CD4-positive, alpha-beta T cell treated with Interferon alpha-2 for 1 hour (primary cell): ENCODE measurements at places on chromosomes 13 and 19.

DNA sequence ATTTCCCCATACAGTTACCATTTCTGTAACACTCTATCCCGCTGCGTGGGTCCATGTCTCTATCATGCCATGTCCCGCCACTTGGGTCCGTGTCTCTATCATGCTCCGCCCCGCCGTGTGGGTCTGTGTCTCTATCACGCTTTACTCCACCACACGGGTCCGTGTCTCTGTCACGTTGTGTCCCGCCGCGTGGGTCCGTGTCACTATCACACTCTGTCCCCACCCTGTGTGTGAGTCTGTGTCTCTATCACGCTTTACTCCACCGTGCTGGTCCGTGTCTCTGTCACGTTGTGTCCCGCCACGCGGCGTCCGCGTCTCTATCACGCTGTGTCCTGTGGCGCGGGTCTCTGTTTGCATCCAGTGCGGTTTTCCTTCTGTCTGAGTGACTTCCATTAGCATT, 11.6 kb downstream of the ADPRHL1 start:
- no peak for DNase-seq

DNA sequence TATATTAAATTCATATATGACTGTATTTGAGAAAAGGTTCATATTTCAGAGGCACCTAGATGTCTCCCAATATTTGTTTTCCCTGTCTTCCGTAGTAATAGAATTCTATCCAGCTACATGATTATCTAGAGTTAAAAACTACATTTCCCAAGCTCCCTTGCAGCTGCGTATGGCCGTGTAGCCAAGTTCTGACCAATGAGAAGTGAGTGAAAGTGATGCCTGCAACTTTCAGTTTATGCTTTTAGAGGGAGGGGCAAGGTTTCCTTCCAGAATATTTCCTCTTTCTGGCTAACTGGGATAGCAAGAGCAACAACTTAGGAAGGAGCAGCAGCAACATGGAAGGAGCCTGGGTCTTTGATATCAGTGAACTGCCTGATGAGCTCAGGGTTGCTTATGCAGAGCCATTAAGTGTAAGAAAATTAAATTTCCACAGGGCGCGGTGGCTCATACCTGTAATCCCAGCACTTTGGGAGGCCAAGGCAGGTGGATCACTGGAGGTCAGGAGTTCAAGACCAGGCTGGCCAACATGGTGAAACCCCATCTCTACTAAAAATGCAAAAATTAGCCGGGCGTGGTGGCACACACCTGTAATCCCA, 23.2 kb upstream of the CYP2A13 start:
- no peak for DNase-seq

DNA sequence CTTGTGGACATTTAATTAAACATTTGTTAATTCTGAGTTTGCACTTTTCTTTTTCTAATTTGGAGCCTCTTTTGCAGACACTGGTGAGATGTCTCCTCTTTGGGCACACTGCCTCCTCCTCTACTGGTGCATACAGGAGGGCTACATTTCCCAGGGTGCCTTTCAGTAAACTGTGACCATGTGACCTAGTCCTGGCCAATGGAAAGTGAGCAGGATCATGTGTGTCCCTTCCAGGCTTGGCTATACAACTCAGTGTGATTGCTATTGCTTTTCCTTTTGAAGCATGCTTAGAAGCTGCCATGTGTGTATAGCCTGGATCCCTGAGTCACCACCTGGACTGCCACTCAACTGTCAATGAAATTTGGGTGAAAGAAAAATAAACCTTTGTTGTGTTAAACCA, 4.5 kb downstream of the IZUMO2 start:
- no peak for DNase-seq

DNA sequence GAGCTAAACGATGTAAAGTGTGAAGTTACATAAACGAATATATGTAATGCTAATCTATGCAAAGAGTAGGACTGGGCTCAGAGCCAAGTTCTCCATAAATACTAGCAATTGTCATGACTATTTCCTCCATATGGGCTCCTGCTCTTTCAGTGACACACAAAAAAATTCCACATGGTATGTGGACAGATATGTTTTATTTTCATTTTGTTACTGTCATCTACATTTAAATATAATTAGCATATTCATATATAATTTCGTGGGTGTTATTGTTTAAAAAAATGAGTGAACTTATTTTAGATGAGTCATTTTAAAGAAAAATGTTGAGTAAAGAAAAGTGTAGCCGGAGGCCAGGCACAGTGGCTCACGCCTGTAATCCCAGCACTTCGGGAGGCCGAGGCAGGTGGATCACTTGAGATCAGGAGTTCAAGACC, 5.0 kb upstream of the IGSF23 start:
- no peak for DNase-seq

GRCh38 chr13:74929436-74929835, 552.5 kb downstream of the TBC1D4 start:
- no peak for DNase-seq

GRCh38 chr19:1856698-1857603, 6.4 kb downstream of the KLF16 start:
- peak; percentile 73 for DNase-seq

DNA sequence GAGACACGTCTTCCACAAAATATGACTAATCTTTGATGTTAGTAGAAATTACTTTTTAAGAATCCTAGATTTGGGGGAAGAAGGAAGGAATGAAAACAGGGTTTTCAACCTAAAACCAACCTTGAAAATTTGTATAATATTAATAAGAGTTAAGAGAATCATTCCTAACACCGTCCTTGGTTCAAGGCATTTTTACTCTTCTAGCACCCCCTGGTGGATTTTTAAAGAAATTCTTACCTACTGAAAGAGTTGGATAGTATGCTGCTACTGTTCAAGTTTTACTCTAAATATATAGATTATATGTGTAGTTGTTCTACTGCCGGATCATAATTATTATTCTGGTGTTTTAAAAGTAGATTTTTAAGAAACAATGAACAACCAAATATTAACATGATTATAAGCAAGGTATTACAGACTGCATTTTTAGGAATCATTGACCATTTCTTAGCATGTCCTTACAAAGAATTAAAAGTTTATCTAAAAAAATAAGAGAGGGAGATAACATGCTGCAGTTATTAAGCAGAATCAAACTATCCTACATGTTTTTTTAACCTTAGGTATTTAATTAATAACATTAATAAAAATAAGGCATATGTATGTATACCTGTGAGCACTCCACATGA, 7.4 kb upstream of the SLITRK6 start:
- peak; percentile 32 for DNase-seq

DNA sequence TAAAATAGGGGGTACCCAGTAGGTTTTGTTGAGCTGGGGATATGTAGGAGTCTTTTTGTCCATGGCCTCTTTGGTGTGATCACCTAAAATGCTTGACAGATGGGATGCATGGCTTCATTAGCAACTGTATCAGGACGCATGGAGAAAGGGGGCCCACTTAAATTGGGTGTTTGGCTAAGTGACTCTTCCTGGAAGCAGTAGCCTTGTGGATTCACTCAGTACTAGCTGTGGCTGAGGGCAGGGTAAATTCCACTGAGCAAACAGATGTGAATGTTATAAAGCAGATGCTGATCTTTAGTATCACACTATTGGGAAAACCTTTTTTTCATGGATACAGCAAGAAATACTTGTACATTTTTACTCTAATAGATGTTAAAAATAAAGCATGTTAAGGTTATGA, 140.0 kb downstream of the FGF14 start:
- DNase-seq, result no peak

GRCh38 chr13:60836821-60837220, 439.8 kb downstream of the TDRD3 start:
- DNase-seq, result no peak

DNA sequence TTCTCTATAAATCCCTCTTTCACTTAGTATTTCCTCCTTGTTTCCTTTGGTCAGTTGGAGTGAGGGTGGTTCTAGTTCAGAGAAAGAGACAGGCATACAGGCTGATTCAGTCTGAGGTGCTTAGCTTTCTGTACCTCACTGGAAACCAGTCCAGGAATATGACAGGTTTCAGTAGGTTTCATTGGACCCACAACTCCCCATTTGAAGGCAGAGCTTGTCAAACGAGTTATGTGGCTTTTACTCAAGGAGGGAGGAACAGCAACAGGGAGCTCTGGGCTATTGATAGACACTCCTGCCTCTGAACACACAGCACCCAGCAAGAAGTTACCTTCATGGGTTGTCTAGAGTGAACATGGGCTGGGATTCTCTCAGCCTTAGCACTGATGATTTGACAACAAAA, 14.5 kb downstream of the ACTN4 start:
- no peak for DNase-seq

DNA sequence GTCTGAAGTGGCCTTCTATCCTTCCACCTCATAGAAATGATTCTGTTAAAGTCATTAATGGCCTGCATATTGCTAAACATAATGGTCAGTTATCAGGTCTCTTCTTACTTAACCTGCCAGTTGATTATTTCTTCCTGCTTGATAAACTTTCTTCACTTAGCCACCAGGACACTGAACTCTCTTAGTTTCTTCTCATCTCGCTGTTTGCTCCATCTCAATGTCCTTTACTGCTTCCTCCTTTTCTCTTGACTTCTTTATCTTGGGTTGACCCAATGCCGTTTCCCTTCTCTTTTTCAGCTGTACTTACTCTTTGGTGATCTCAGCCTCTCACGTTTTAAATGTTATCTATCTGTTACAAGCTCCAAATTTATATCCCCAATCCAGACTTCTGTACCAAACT, 17.1 kb upstream of the CLC start:
- DNase-seq, result no peak

DNA sequence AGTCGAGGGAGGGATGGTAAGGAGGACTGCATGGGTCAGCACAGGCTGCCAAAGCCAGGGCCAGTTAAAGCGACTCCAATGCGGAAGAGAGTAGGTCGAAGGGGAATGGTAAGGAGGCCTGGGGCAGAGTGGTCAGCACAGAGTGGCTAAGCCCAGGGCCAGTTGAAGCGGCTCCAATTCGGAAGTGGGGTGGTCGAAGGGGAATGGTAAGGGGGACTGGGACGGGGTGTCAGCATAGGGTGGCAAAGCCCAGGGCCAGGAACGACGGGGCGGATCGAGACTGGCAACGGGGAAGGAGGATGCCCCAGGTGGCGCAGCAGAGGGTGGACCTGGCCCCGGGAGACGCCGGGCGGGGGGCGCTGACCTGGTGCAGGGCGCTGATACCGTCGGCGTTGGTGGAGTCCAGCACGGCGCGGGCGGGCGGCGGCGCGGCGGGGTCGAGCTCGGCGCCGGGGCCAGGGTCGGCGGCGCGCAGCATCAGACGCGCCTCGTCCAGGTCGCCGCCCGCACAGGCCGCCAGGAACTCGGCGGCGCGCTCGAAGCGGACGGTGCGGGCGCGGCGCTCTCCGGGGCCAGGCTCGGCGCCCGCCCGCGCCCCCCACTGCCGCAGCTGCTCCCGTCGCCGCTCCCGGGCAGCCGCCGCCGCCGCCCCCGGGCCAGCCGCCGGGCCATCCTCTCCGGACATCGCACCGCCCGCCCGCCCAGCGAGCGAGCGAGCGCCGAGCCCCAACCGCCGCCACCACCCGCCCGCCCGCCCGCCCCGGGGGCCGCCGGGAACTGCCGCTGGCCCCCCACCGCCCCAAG, at the start of gene PPP1R12C:
PPP1R12C (minus strand) TSS at position 779 of the 804 bp plus-strand sequence; CDS start at position 685, 94 bp downstream.
- no peak for DNase-seq

DNA sequence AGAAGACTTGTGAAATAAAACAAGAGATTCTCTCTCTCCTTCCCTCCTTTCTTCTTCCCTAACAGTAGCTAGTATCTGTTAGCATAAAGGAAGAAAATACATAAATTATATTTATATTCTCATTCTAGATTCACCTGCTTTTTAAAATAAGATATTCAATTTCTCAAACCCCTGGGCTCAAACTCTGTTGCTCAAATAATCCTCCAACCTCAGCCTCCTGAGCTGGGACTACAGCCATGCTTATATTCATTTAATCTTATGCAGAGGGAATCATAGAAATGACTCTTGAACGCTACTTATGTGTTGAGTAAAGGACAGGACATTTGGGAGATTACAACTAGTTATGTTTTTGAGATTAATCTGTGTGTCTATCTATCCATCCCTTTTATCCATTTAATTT, 56.2 kb downstream of the GPC5 start:
- no peak for DNase-seq

DNA sequence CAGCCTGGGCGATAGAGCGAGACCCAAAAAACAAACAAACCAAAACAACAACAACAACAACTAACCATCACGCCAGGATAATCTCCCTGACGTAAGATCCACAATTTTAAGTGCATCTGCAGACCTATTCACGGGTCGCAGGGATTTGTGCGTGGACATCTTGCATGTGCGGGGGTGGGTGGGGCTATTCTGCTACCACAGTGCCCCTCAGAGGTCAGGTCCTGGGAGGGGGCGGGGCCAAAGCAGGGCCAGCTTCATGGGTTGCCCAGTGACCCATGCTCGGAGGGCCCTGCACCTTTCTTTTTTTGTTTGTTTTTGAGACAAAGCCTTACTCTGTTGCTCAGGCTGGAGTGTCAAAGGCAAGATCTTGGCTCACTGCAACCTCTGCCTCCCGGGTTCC, 2.6 kb upstream of the CDC42EP5 start:
- no peak for DNase-seq

DNA sequence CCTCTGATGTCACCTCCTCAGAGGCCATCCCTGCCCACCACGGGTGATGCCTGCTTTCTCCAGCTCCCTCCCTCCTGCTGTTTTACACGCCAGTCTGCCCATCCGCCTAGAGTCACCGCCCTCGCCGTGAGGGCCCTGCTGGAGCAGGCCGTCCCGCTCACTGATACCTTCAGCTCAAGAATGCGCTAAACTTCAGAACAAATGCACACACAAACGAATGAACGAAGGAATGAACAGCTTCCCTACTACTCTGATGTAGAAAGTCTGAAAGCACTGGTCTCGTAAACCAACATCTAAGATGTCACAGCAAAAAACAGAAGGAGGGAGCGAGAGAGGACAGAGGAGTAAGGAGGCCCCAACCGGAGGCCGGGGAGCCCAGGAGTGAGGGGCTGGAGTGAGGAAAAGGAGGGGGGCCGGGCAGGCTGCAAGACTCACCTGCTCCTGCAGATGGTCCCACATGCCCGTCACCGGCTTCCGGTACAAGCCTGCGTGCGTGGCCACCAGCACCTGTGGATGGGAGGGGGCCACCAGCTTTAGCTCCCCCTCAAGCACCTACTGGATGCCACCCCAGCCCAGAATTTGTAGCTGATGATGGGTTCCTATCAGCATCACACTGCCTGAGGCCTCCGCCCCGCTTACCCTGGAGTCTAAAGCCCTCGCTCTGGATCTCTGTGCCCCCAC, 4.0 kb downstream of the PNKP start:
- no peak for DNase-seq

- DNase-seq, result no peak
These were observed 86.7 kb downstream of the IRS2 start for GRCh38 chr13:109699628-109700071.

DNA sequence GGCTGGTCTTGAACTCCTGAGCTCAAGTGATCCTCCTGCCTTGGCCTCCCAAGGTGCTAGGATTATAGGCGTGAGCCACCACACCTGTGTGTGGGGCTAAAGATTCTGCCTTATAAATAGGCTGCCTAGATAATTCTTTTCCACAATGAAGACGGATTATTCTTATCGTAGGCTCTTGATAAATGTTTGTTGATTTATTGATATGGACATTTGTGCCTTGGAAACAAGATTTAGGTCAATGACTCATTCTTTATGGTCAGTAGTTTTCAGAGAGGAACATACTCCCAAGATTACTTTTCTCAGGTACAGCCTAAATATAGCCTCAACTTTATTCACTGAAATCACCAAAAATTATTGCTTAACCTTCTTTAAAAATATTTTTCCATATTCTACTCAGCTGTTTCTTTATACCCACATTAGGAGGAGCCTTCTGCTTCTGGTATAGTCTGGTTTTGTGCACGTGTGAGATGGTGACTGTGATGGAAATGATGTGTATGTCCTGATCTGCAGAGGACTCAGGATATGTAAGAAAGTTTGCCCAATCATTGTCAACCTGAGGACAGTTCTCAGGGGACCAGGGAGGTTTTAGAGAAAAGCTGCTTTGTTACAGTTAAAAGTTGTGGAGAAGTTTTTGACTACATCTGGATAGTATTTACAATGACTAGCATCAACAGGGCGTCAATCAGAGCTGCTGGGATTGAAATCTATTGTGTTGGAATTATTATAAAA, 208.9 kb downstream of the DNAJC15 start:
- no peak for DNase-seq
